Hematopoietic multipotent progenitor cell treated with erythropoietin and hydrocortisone succinate and interleukin-3 and kit ligand, for 6 days (in vitro differentiated cells): ENCODE measurements at places on chromosomes 6 and 20.
A peak's percentile ranks its signal among the peaks of the same experiment; 100 is the strongest.

DNA sequence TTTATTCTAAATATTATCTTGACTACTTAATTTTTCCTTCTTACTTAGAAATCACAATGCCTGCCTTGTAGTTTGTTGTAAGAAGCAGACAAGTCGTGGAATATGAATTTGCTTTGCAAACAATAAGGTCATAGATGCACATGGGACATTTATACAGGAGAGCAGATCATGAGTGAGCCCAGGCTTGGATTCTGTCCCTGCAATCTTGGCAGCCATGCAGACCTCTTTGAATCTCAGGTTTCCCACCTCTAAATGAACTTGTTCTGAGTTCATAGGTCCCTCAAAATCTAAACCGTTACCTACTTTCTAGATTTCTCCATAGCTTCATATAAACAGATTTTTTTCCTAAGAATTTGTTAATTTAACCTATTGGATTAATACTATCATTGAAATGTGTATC is 19.5 kb downstream of the KIAA0408 start:
- no peak for DNase-seq

DNA sequence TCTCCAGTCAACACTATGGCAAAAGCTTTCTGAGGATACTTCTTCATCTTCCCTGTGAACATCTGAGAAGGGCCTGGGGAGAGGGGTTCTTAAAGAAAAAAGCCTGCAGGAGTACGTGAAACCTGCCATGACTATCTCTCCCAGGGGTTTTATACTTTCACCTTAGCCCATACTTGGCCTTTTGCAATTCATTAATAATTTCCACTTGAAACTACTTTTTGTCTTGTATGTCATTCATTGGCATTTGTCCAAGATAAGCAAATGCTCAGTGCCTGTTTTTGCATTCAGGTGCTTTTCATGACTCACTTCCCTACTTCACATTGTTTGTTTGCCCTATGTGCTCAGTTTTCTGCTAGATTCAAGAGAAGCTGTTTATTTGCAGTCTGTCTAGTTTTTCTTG is 580.3 kb upstream of the GJE1 start:
- DNase-seq: peak; percentile 8

GRCh38 chr6:18327626-18328025 is 59.5 kb upstream of the RNF144B start:
- DNase-seq: peak; percentile 78

GRCh38 chr6:7684843-7685242 is 41.1 kb upstream of the BMP6 start:
- DNase-seq: no peak

- DNase-seq: peak; percentile 41
These were observed 164.3 kb upstream of the RREB1 start for GRCh38 chr6:6943421-6943820.

DNA sequence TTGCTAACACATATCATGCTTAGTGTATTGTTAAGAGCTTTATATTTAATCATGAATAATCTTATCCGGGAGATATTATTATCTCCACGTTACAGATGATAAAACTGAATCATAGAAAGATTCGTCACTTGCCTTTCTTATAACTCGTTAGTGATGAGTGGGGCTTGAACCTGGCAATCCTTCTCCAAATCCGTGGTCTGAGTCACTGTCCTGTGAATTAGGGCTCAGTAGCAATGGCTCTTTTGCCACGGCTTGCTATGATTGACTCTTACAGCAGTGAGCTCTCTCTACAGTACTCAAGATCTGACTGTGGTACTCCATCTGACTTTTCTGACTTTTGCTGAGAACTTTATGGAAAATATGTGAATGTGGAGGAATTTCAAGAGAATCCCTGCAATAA is 246.9 kb downstream of the PACRG start:
- DNase-seq: no peak

- no peak for DNase-seq
These were observed 86.9 kb downstream of the RAMACL start for GRCh38 chr6:166499350-166500163.

DNA sequence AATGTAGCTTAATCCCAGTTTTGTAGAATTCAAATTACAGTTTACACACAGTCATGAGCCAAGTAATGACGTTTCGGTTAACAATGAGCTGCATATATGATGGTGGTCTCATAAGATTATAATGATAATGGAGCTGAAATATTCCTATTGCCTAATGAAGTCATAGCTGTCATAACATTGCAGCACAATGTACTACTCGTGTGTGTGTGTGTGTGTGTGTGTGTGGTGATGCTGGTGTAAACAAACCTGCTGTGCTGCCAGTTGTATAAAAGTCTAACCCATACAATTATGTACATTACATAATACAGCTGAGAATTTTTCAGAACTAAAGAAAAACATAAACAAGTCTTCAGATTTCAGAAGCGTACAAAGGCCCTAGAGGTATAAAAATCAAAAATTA is 66.7 kb upstream of the ARID1B start:
- no peak for DNase-seq

DNA sequence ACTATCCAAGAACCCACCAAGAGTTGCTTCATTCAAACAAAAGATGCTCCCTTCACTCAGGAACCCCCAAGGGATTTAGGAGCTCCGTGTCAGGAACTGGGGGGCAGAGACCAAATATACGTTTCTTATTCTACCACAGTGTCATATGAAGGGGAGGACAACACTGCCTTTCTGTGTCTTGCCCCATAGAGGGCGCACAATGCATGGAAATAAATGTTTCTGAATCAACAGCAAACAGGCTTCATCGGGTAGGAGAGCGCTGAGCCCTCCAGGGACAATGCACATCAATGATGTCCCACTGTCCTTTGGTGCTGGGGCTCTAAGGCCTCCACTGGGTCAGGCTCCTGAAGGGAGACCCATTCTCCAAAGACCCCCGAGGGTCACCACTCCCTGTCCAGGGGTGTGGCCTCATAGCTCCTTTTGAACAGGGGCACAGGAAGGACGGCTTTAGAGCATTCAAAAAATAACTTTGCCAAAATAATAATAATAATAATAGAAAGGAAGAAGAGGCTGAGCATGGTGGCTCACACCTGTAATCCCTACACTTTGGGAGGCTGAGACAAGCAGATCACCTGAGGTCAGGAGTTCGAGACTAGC is 31.1 kb downstream of the PLG start:
- DNase-seq: peak; percentile 71

GRCh38 chr6:53441761-53442160 is 93.0 kb upstream of the ELOVL5 start:
- no peak for DNase-seq

DNA sequence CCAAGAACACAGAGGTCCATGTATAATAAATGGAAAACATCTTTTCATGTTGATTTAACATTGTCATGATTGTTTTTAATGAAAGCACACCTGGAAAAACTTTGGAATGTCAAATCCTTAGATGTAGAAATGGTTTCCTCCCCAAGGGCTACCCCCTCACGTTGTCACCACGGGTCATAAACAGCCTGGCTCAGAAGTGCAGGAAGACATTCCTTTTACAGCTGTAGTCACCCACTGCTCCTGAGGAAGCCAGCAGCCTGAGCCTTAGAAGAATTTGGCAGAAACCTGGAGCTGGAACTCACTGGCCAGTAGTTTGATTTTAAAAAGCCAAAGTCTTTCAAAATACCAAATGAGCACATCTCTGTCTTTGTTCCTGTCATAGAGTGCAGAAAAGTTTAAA is 23.7 kb downstream of the ADGRF5 start:
- DNase-seq: no peak

DNA sequence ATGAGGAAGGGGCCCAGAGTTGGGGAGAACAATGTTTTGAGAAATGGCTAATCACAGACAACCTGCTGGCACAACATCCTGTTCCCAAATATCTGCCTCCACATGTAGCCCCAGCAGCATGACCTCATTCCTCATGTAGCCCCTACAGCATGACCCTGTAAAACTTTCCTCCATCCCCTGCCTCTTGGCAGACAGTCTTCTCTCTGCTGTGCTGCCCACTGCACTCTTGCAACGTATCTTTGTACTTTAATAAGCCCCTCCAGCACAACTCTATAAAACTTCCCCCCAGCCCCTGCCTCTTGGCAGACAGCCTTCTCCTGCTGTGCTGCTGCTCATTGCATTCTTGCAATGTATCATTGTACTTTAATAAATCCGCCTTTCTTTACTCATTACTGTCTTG is 278.8 kb downstream of the HDGFL1 start:
- no peak for DNase-seq

GRCh38 chr6:38571721-38572120 is 68.0 kb downstream of the BTBD9 start:
- DNase-seq: no peak

- DNase-seq: no peak
These were observed 38.6 kb downstream of the COL9A1 start for GRCh38 chr6:70264306-70264705.

GRCh38 chr20:35467339-35468224 is 12.2 kb downstream of the CEP250 start:
- DNase-seq: no peak

DNA sequence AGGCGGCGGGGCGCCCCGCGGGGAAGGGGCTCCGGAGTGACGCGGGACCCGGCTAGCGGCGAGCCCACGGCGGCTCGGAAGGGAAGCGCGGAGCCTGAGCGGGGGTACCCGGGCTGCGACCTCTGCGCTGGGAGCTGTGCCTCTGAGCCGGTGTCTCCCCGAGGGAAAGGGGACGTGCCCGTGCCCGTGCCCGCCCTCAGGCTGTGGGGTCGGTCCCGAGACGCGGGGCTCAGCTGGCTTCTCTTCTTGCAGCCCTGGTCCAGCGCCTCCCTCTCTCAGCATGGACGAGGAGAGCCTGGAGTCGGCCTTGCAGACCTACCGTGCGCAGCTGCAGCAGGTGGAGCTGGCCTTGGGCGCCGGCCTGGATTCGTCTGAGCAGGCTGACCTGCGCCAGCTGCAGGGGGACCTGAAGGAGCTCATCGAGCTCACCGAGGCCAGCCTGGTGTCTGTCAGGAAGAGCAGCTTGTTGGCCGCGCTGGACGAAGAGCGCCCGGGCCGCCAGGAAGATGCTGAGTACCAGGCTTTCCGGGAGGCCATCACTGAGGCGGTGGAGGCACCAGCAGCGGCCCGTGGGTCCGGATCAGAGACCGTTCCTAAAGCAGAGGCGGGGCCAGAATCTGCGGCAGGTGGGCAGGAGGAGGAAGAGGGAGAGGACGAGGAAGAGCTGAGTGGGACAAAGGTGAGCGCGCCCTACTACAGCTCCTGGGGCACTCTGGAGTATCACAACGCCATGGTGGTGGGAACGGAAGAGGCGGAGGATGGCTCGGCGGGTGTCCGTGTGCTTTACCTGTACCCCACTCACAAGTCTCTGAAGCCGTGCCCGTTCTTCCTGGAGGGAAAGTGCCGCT is 686 bp downstream of the ZGPAT start:
- no peak for DNase-seq

- no peak for DNase-seq
These were observed 5.5 kb upstream of the NPBWR2 start for GRCh38 chr20:64112691-64113443.

DNA sequence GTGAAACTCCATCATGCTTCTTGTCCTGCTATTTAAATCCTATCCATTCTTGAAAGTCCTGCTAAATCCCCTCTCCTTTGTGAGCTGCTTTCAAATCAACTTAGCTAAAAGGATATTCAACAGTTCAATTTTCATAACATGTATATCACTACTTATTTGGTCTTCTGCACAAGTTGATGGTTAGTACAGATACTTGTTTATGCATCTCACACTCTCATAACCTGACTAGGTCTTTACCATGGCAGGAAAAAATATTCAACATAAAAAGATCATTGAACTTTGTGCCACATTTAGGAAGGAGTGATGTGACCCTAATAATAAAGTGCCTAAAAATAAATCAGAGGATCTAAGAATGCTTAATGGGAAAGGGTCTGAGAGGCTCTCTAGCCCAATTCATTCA is 148.2 kb downstream of the RALGAPA2 start:
- no peak for DNase-seq

DNA sequence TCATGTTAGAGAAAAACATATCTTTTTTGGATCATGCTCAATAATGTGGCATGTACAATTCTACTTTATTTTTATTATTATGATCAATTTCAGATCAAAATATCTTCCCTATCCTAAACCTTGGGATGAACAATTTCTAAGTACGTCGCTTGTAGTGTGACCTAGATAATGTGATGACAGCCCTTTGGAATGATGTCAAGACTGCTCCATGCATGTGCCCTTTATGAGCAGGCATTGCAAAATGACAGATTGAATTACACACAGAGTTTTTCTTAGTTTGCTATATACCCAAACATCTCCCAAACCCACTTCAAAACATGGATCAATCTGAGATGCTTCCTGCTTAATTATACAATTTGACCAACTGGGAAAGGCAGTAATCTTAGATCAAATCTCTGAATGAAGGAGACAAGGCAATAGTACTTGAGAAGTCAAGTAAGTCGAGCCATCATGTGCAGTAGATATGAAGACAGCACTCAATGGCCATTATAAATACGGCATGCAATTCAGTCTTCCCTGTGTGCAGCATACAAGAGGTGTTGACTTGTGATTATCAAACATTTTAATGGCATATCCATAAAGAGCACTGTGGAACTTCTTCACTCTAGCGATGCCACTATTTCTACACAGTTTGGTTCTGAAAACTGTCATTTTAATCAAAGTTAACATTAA is 294.8 kb downstream of the RNF144B start:
- DNase-seq: no peak

- DNase-seq: no peak
These were observed 141.9 kb upstream of the SNX9 start for GRCh38 chr6:157681041-157681650.

GRCh38 chr6:3267162-3267561 is 8.4 kb downstream of the PSMG4 start:
- no peak for DNase-seq

DNA sequence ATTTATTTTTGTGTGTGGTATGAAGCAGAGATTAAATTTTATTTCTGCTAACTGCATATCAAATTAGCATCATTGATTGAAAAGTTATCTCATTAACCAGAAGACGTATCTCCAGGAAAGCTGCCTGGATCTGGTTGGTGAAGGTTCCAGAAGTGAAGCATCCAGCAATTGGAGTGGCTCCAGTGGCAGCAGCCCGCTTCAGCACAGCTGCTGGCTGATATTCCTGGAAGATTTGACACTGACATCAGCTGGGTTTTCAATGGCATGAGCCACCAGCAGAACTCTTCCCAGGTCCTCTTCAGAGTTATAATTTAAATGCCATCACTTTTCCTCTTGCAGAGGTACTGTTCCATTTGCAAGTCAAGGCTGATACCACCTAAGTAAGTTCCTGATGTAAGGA is 363.5 kb downstream of the BCKDHB start:
- DNase-seq: no peak

DNA sequence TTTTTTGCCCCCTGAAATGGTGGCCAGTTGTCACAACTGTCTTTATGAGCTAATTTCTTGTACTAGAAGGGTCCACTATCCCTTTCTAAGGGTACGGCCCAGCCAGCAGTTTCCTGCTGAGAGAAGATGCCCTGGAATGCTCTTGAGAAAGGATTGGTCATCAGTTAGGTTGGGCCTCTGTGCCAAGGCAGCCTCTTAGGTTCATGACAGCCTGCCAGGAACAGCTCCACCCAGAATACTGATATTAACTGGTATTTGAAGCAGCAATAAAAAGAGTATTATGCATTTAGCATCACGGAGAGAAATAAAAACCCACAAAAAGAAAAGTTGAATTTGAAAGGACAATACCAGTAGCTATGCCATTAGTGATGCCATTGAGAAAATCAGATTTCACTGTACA is 9.0 kb upstream of the HINT3 start:
- peak; percentile 57 for DNase-seq
